ENCODE measurements at places on chromosomes 12 and 14. TPM values are rescaled to one million over a fixed set of nuclear protein-coding genes. Genes with fewer than 3 reads are reported as not detected.

ALX1 gene
- total RNA-seq, result not detected

CIT gene
- total RNA-seq, result 78.6 TPM

IKZF4 gene
- 8.2 TPM for total RNA-seq

DACT1 gene
- 4.0 TPM for total RNA-seq

DNA sequence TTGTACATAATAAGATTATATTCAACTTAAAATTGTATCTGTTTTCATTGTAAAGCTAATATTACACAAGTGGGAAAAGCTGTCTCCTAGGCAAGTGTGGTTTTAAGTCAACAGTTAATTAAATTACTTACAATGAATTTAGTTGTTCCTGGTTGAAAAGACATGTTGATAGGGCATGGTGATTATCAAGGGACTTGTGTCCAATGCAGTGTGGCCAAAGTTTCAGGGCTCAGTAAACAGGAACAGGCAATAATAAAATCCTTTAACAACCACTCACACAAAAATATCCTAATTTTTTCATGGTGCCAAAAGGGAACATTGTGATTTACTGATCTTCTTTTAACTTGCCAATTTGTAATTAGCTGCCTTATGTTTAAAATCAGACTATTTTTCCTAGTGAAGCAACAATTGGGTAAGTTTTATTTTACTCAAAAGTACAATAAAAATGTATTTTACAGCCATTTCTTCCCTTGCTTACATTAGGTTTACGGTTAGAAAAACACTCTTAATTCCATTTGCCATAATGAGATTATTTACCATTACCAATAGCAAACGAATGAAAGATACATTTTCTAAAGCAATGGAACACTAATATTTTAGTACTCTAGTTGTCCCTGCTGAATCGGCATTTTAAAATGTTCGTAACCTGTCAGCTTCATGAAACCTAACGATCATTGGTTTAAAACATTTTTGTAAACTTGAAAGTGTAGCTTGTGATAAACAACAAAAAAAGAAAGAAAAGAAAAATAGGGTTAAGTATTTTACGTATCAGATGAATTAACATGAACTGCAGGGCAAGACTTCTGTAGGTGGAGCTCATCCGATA is 1.8 kb upstream of the WNK1 start:
- no peak for DNase-seq
- no peak overlapping the region for H3K4me3 ChIP-seq
- H3K27ac ChIP-seq, result no peak overlapping the region

- H3K4me3 ChIP-seq, result no peak overlapping the region
- no peaks in the 10 kb centered on the region for H3K36me3 ChIP-seq
- H3K4me1 ChIP-seq, result no peaks in the 10 kb centered on the region
These were observed 303.0 kb downstream of the NUAK1 start for GRCh38 chr12:105835580-105836241.

- H3K36me3 ChIP-seq, result no peaks in the 10 kb centered on the region
- no peaks in the 10 kb centered on the region for H3K27me3 ChIP-seq
- H3K4me3 ChIP-seq, result no peak overlapping the region
- no peak for DNase-seq
- H3K27ac ChIP-seq, result no peak overlapping the region
These were observed 2.2 kb upstream of the SAV1 start for GRCh38 chr14:50670196-50670865.

- peaks cover 8% of the 10 kb centered on the region for H3K4me1 ChIP-seq
- H3K4me3 ChIP-seq, result no peak overlapping the region
- no peaks in the 10 kb centered on the region for H3K36me3 ChIP-seq
- no peak overlapping the region for H3K27ac ChIP-seq
- DNase-seq, result no peak
These were observed 132.5 kb downstream of the DAAM1 start for GRCh38 chr14:59320763-59321625.

DNA sequence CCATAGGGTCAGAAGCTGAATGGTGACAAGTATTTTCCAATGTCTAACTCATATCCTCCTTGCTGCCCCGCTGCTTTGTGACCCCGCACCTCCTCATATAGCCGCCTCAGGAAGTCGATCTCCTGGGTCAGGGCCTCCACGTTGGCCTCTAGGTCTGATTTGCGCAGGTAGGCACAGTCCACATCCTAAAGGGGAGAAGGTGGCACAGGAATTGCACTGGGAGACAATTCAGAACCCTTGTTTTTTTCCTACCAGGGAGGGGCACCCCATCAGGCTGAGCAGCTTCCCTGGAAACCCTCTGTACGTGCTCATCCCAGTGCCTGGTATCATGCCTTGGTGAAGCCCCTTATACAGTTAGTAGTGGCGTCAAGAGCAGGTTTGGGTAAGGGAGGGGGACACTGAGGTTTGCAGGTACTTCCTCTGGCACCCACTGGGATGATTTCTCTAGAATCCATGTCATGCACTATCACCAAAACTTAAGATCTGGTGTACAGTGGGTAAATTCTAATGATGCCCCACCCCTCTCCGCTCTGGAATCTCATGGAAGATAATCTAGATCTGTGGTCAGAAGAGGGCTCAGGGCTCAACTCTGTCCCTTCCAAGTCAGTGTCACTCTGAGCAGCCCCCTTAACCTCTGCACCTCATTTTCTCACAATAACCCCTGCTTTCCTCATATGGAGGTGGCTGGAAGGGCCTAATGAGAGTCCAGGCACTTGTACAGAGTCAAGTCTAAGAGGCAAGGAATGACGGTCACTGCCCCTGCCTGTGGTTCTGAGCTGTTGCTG is 20.1 kb upstream of the KRT86 start:
- H3K4me3 ChIP-seq, result no peak overlapping the region
- no peaks in the 10 kb centered on the region for H3K36me3 ChIP-seq
- no peak for DNase-seq
- peaks cover 12% of the 10 kb centered on the region for H3K4me1 ChIP-seq
- no peak overlapping the region for H3K27ac ChIP-seq

DNA sequence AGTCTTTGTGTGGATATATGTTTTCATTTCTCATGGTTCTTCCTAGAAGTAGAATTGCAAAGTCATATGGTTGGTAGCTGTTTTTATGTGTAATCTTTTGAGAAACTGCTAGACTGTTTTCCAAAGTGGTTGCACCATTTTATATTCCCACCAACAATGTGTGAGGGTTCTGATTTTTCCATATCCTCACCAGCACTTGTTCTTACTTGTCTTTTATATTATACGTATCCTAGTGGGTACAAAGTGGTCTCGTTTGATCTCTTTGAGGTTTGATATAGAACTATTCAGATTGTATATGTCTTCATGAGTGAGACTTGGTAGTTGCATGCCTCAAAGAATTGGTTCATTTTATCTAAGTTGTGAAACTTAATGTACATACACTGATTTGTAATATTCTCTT is 91.3 kb downstream of the BEGAIN start:
- H3K36me3 ChIP-seq, result peaks cover 4% of the 10 kb centered on the region
- no peaks in the 10 kb centered on the region for H3K4me1 ChIP-seq
- DNase-seq, result no peak
- no peaks in the 10 kb centered on the region for H3K27me3 ChIP-seq
- no peak overlapping the region for H3K4me3 ChIP-seq
- H3K27ac ChIP-seq, result no peak overlapping the region

Data from activated naive CD4-positive, alpha-beta T cell treated with anti-CD3 and anti-CD28 coated beads for 36 hours (primary cell).